ENCODE measurements at places on chromosomes 2 and 18. TPM values are rescaled to one million over a fixed set of nuclear protein-coding genes. Genes with fewer than 3 reads are reported as not detected.

GRCh38 chr2:142426064-142426463 is 295.2 kb upstream of the LRP1B start:
- no peaks in the 10 kb centered on the region for H3K36me3 ChIP-seq
- no peaks in the 10 kb centered on the region for H3K27me3 ChIP-seq
- H3K27ac ChIP-seq = no peak overlapping the region
- H3K4me1 ChIP-seq = no peaks in the 10 kb centered on the region
- DNase-seq = no peak

DNA sequence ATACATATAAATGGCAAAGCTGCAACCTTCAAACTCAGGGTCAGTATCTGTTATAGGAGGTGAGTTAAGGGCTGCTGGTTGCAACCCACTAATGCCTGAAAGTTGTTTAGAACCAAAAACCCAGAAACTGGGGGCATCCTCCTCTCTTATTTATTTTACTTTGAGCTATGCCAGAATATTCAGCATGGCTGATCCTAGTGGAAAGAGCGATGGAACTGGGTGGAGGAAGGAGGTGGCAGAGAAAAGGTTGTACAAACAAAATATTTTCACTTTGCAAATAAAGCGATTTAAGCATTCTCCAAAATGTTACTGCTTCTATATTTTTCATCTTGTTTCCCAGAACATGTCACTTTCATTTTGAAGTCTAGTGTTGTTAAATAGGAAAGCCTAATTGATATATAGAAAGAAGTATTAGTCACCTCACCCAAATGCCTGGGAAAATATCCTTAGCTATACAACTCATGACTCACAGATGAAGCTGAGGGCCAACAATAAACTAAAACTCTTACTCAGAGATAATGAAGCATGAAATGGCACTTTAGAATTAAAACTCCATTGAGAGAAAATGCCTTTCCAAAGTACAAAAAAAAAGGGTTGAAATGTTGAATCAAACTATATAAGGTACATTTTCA is 251.4 kb upstream of the UBE2E3 start:
- H3K4me3 ChIP-seq = no peak overlapping the region
- no peak overlapping the region for H3K27ac ChIP-seq
- no peak for DNase-seq
- no peaks in the 10 kb centered on the region for H3K4me1 ChIP-seq
- H3K36me3 ChIP-seq = no peaks in the 10 kb centered on the region
- H3K27me3 ChIP-seq = no peaks in the 10 kb centered on the region

GRCh38 chr2:177295484-177295883 is 31.0 kb upstream of the NFE2L2 start:
- H3K27ac ChIP-seq = peak overlapping the region; percentile 40
- no peak overlapping the region for H3K4me3 ChIP-seq
- no peaks in the 10 kb centered on the region for H3K27me3 ChIP-seq
- peaks cover 17% of the 10 kb centered on the region for H3K4me1 ChIP-seq
- H3K36me3 ChIP-seq = peaks cover 3% of the 10 kb centered on the region

DNA sequence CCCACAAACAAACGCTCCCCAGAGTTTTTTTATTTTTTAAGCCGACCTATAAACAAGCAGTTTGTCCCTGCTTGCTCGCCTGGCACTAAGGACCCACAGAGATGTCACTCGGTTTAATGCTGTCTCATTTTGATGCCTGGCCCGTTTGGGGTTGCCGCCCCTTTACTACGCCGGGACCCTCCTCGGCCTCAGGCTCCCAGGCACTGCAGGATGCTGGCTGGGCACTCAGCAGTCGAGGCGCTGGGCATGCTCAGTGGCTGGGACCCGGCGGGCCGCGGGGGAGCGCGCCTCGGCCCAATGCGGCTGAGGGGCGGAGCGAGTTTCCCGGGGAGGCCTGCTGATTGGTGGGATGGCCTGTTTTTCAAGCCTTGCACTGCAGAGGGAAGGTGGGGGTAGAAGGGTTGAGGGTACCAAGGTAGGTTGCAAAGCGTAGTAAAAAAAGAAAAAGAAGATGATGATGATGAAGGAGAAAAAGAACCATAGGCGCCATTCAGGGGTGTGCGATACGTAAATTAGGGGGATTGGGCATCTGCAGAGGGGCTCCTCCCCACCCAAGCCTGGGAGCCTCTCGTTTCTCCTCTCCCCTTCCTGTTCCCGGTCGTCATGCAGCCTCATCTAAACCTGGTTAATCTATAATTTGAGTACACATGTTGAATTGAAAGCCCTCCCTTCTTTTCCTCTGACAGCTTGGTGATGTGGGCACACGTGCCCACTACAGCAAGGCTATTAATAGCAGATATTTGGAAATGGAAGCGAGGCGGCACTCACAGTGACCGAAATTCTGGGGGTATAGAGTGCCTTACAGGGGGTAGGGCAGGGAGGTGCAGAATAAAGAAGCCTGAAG is 1.5 kb upstream of the IRS1 start:
- peak; percentile 85 for DNase-seq
- H3K27ac ChIP-seq = no peak overlapping the region
- H3K27me3 ChIP-seq = peaks cover 11% of the 10 kb centered on the region
- peaks cover 12% of the 10 kb centered on the region for H3K36me3 ChIP-seq
- H3K4me1 ChIP-seq = peaks cover 20% of the 10 kb centered on the region

- H3K4me3 ChIP-seq = no peak overlapping the region
- no peaks in the 10 kb centered on the region for H3K36me3 ChIP-seq
- no peaks in the 10 kb centered on the region for H3K27me3 ChIP-seq
- H3K27ac ChIP-seq = no peak overlapping the region
- H3K4me1 ChIP-seq = no peaks in the 10 kb centered on the region
These were observed 24.2 kb upstream of the SERPINE2 start for GRCh38 chr2:224063298-224063648.

DNA sequence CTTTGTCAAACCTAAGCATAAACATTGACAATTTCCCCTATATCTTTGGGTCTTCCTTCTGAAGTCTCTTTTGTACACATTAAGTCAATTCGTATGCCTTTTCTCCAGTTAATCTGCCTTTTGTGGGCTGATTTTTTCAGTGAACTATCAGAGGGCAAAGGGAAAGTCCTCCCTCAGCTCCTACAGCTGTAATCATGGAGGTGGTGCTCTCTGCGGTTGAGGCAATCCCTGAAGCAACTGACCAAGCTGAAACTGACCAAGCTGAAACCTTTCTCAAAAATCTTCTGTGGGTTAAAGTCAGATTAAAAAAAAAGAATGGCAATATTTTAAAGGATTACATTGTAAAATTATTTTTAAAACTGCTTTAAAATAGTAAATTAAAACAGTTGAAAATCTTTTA is 105.8 kb upstream of the DNAJC10 start:
- H3K27me3 ChIP-seq = no peaks in the 10 kb centered on the region
- DNase-seq = no peak
- H3K4me1 ChIP-seq = no peaks in the 10 kb centered on the region
- H3K4me3 ChIP-seq = no peak overlapping the region
- no peak overlapping the region for H3K27ac ChIP-seq

- H3K4me1 ChIP-seq = peaks cover 8% of the 10 kb centered on the region
- H3K27ac ChIP-seq = no peak overlapping the region
- H3K4me3 ChIP-seq = no peak overlapping the region
- no peaks in the 10 kb centered on the region for H3K27me3 ChIP-seq
- DNase-seq = no peak
These were observed 152.1 kb upstream of the CCDC150 start for GRCh38 chr2:196487417-196487816.

GRCh38 chr2:240624950-240625621 is at the start of gene GPR35:
TSS of gene GPR35 (plus strand) at chr2:240625480. CDS start at chr2:240629953, 4,473 bp downstream.
- H3K27me3 ChIP-seq = no peaks in the 10 kb centered on the region
- DNase-seq = no peak
- H3K4me3 ChIP-seq = no peak within 1 kb of the TSS

GRCh38 chr18:47313901-47314300 is 62.4 kb upstream of the SKOR2 start:
- H3K4me1 ChIP-seq = no peaks in the 10 kb centered on the region
- H3K36me3 ChIP-seq = no peaks in the 10 kb centered on the region
- peaks cover 20% of the 10 kb centered on the region for H3K27me3 ChIP-seq
- no peak overlapping the region for H3K27ac ChIP-seq
- no peak for DNase-seq

GRCh38 chr2:208031608-208032019 is 6.3 kb upstream of the PLEKHM3 start:
- H3K4me1 ChIP-seq = no peaks in the 10 kb centered on the region
- H3K36me3 ChIP-seq = no peaks in the 10 kb centered on the region
- H3K27ac ChIP-seq = no peak overlapping the region
- H3K4me3 ChIP-seq = no peak overlapping the region
- H3K27me3 ChIP-seq = peaks cover 35% of the 10 kb centered on the region

DNA sequence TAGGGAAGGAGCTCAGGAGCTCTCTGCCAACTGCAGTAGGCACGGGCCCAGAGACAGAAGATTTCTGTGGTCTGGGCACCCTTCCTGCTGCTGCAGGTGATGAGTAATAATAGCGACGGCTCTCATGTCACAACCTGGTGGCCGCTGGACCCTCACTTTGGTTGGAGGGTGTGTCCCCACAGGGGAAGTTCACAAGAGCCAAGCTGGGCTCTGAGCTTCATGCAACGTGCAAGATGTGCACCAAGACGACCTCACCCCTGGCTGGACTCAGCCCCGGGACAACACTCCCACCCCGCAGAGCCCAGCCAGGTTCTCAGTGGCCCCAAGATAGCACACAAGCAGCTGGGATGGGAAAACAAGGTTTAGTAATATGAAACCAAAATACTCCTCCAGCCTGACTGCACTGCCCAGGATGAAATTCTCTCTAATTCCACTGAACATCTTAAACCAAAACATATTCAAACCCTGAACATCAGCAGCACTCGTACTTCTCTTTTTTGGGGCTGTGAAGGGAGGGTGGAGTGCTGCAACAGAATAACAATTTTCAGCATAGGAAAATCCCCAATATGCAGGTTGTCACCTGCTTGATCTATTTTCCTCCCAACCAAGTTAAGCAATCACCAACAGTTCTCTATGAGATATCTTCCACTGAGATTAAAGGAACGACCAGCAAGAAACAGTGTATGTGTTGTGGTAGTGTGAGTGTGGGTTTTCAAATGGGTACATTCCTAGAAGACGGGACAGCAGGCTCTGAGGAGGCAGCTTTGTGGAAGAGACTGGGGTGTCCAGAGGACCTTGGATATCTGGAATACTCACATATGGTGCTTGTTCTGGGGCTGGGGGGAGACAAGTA is 26.5 kb downstream of the BCL2 start:
- H3K36me3 ChIP-seq = peaks cover 14% of the 10 kb centered on the region
- no peaks in the 10 kb centered on the region for H3K27me3 ChIP-seq
- H3K4me3 ChIP-seq = no peak overlapping the region
- H3K4me1 ChIP-seq = peaks cover 12% of the 10 kb centered on the region
- peak overlapping the region; percentile 38 for H3K27ac ChIP-seq
- DNase-seq = no peak

DNA sequence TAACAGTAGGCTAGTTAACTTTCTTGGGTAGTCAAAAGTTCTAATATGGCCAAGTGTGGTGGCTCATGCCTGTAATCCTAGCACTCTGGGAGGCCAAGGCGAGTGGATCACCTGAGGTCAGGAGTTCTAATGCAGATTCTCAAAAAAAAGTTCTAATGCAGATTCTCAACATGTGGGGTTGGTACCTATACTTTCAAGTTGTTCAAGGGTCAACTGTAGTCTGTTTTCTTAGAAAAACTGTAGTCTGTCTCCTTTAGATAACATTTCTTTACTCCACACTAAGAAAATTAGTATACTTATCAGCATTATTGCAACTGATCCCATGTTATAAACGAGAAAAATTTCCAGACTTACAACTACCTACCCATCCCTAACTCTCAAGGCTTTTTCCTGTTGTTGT is 16.6 kb downstream of the INO80D start:
- H3K27ac ChIP-seq = no peak overlapping the region
- no peaks in the 10 kb centered on the region for H3K36me3 ChIP-seq
- H3K27me3 ChIP-seq = no peaks in the 10 kb centered on the region
- no peak overlapping the region for H3K4me3 ChIP-seq

DNA sequence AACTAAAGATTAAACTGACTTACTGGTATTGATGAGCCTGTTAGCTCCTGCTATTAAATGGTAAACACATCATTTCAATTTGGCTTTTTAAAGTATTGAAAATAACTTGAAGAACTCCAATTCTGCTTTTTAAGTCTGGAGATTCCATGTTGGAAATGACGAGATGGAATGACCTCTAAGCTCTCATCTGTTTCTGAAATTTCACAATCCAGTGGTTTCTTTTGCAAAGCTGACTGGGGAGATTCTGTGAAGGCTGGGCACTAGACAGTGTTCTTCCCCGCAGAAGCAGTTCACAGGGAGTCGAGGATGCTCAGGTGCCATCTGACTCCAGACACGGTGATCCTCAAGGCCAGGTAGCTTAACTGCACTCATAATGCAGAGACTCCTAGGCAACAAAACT is 44.7 kb downstream of the DHRS9 start:
- peaks cover 16% of the 10 kb centered on the region for H3K4me1 ChIP-seq
- H3K4me3 ChIP-seq = no peak overlapping the region
- no peak overlapping the region for H3K27ac ChIP-seq
- no peak for DNase-seq
- H3K27me3 ChIP-seq = peaks cover 7% of the 10 kb centered on the region

DNA sequence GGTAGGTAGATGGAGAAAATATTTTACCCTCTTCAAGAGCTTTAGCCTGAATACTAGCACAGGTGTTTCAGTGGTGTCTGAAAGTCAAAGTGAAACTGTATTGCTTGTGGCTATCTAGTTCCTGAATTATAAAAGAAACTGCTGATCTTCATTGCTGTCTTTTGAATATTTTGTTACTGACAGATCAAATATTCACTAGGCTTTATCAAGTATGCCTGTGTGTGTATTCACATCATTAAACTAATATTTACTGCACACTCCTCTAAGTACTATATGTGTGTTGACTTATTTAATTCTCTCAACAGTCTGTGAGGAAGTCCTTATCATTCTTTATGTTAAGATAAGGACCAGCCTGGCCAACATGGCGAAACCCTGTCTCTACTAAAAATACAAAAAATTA is 139.6 kb downstream of the SOCS6 start:
- H3K27ac ChIP-seq = no peak overlapping the region
- H3K4me3 ChIP-seq = no peak overlapping the region
- no peaks in the 10 kb centered on the region for H3K27me3 ChIP-seq
- no peaks in the 10 kb centered on the region for H3K36me3 ChIP-seq
- no peaks in the 10 kb centered on the region for H3K4me1 ChIP-seq

C1QL2 gene
- total RNA-seq = not detected

MALT1 gene
- total RNA-seq = 17.6 TPM

LYG1 gene
- 1.9 TPM for total RNA-seq

ESPNL gene
- total RNA-seq = 0.40 TPM

HOXD9 gene
- not detected for total RNA-seq

GKN2 gene
- not detected for total RNA-seq

ASB3 gene
- total RNA-seq = 32.9 TPM

RRM2 gene
- 203 TPM for total RNA-seq

YES1 gene
- 58.7 TPM for total RNA-seq
